GM06990 (cell line): ENCODE measurements at places on chromosomes 7 and 10.

GRCh38 chr7:70072220-70072619 lies 473.9 kb downstream of the AUTS2 start:
- no peak for DNase-seq

GRCh38 chr7:50621206-50621605 lies 56.0 kb upstream of the DDC start:
- DNase-seq = no peak

DNA sequence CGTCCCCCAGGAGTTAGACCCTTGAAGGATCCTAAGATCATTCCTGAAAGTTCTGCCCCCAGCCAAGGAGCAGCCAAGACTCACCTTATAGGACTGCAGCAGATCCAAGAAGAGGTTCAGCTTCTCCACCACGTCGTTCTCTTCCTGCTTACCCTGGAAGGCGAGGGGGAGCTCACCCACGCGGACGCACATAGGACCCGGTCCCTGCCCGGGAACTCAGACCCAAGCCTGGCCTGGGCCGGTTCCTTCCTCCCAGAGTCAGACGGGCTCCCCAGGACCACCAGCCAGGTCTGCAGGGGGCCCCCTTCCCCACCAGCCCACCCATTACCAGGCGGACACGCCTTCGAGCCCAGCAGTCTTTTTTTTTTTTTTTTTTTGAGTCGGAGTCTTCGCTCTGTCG lies 15.6 kb downstream of the NUDT1 start:
- no peak for DNase-seq

DNA sequence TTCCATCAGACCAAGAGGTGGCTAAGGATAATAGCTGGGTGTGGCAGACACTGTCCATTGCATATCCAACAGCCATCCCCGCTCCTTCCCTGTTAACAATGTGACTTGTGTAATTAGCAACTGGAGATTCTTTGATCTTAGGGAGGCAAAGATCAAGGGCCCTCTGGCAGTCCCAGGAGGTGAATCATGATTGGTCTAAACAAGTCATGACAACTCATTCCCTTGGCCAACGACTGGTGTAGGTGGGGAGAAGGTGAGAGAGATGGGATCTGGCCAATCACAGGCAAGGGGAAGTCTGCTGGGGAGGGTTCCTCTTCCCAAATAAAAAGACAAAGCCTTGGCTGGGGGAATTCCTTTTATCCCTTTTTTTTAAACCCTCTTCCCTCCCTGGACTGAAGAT lies 46.2 kb upstream of the COMTD1 start:
- no peak for DNase-seq

DNA sequence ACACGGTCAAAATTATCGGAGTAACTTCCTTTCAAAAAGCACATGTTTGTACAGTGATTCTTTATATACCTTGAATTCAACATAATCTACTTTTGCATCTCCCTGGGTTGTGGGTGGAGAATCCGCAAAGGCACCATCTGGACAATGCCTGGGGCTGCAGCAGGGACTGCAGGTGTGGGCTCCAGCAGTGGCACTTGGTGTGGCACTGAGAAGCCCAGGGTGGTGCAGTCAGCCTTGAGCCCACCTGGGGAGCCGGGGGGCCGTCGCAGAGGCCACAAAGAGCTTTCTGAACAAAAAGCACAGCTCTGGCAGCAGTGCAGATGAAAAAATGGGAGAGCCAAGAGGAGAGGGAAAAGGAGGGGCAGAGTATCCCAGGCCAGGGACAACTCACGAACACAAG lies 22.2 kb downstream of the PARD3 start:
- DNase-seq = no peak

DNA sequence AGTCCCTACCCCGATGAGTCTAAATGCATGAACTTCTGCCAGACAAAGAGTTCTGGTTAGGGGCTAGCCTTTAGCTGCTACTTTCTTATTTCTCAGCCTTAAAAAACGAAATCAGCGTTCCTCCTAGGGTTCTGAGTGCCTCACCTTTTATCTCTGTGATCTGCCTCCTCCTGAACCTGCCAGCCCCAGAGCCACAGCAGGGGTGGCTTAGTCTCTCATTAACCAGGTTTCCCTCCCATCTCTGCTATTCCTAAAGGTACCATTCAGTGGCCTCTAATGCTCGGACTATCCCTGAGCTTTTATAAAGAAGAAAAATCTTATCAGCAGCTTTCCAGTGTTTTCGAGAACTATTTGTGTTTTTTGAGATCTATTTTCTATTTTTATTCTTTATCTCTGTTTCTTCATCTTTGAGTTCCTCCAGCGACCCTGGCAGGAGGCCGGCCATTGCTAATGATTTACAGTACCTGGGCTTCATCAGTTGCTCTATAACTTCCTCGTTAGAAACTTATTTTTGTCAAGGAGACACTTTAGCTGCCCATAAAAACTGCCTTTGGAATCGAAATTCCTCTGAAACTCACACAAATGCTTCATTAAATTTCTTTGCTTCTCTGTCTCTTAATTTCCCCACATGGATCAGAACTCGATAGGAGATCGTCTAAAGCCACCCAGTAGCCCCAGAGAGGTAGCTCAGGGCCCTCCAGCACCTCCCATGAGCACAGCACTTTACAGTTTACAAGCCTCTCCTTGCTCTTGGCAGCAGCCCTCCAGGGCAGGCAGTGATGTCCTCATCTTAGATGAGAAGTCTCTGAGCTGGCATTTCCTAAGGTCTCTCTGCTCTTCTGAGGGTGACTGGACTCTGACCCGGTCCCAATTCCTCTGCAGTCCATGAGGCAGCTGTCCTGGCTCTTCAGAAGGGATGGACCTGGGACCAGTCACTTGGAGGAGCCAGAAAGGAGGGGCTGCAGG lies 149.1 kb downstream of the EBF3 start:
- no peak for DNase-seq

- peak; percentile 68 for DNase-seq
These were observed 220.5 kb downstream of the CDK14 start for GRCh38 chr7:90816511-90817142.

- no peak for DNase-seq
These were observed 4.7 kb downstream of the PPP1R9A start for GRCh38 chr7:94912085-94912484.

GRCh38 chr10:103429647-103430046 lies 22.5 kb downstream of the CALHM2 start:
- DNase-seq = no peak

DNA sequence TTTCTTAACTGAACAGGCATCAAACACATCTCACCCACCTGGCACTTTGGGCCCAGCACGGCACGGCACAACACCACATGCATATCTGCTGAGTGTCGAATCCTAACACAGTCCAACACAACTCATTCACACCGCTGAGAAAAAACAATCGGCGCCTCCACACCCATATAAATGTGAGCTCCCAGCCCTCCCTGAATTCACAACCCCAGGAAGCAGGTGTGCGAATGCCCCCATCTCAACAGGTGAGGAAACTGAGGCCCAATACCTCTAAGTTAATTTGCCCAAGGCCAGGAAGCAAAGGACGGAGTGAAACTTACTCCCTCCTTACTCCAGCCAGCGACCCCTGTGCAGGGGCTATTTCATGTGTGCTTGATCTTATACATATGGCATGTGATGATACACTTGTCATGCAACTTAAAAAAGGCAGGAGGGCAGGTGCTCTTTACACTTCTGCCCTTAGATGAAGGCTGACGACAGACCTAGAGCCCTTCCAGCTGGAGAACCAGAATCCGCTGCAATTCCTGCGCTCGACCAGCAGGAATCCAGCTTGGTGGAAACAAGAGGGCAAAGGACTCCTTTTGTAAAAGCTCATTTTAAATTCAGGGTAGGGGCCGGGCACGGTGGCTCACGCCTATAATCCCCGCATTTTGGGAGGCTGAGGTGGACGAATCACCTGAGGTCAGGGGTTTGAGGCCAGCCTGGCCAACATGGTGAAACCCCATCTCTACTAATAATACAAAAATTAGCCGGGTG lies 116.0 kb downstream of the LARP4B start:
- no peak for DNase-seq

DNA sequence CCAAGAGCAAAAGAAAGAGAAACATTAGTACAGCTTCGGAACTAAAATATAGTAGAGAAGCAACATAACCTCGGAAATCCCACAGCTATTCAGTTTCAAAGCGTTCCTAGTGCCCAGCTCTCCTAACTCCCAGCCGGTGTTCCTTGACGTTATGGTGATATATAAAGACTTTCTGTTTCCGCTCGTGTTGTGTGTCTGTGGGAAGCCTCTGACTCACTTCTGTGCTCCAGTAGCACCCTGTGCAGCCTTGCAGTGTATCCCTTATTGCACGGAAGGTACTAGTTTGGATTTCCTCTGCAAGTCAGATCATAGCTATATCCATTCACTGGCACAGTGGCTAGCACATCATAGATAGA lies 535 bp downstream of the ASAH2B start:
- no peak for DNase-seq

DNA sequence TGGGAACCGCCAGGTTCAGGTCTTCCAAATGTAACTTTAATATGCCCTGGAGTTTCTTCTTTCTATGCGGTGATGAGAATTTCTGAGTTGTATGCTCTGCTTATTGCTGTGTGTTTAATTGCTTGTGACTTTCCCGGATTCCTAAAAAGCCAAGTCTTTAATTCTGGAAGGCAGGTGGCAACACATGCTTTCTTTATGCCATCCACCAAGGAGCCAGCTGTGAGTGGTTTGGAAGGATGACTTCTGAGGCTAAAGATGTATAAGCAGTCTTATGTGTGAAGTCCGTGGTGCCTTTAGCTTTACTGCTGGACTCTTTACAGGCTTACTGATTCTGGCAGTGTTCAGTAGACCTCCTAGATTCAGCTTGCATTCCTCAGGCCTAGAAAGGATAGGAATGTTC lies 3.1 kb downstream of the SDK1 start:
- DNase-seq = no peak

- DNase-seq = no peak
These were observed 17.3 kb downstream of the NRAP start for GRCh38 chr10:113646336-113647201.

GRCh38 chr7:151434549-151434948 lies 5.4 kb downstream of the CRYGN start:
- no peak for DNase-seq

- DNase-seq = no peak
These were observed 194.3 kb downstream of the ZMYND11 start for GRCh38 chr10:329361-330099.

DNA sequence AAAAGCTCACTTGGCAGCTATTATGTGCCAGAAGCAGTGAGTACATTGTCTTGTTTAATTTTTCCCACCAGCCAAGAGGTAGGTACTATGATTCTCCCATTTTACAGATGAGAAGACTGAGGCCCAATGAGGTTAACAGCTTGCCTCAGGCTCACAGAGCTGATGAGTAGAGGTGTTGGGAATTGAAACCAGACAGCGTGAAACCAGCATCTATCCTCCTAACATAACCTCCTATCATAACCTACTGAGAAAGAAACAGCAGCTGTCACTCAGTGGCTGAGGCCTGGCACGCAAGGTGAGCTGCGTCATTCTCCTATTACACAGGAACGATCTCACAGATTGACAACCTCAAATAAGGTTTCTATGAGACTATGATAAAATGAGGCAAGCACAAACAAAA lies 6.2 kb downstream of the PYROXD2 start:
- no peak for DNase-seq

- no peak for DNase-seq
These were observed 236.4 kb upstream of the TMEM72 start for GRCh38 chr10:44674536-44675386.

- DNase-seq = no peak
These were observed 35.7 kb downstream of the LHPP start for GRCh38 chr10:124497196-124497881.

DNA sequence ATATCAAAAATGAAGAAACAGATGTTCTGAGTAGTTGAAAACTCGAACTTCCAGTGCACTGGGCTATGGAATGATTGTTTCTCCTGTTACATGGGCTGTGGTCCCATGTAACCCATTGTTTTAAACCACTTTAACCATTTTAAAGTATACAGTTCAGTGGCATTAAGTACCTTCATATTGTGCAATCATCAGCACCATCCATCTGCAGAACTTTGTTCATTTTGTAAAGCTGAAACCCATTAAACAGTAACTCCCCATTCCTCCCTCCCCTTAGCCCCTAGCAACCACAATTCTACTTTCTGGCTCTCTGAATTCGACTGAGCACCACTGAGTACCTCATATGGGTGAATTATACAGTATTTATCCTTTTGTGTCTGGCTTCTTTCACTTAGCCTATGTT lies 217.4 kb downstream of the LRMDA start:
- DNase-seq = no peak

GRCh38 chr10:89085153-89085552 lies 94.6 kb downstream of the FAS start:
- no peak for DNase-seq

- DNase-seq = peak; percentile 44
These were observed 99.4 kb downstream of the CTBP2 start for GRCh38 chr10:125060826-125061556.

DNA sequence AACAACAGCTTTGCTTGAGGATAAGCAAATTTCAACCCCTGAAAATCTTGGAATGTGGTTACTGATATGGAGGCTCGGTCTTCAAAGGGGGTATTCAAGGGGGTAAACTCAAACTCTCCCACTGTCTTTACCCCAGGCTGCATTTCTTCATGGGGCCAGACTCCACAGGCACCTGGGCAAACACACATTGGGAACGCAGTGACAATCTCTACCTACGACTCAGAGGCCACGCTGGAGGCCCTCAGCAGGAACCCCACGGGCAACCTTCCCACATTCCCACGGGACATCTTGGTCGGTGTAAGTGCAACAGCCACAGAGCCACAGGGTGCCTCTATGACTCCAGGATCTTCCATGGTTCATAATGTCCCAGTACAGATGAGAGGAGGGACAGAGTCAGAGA lies 2.2 kb upstream of the INSIG1 start:
- no peak for DNase-seq

DNA sequence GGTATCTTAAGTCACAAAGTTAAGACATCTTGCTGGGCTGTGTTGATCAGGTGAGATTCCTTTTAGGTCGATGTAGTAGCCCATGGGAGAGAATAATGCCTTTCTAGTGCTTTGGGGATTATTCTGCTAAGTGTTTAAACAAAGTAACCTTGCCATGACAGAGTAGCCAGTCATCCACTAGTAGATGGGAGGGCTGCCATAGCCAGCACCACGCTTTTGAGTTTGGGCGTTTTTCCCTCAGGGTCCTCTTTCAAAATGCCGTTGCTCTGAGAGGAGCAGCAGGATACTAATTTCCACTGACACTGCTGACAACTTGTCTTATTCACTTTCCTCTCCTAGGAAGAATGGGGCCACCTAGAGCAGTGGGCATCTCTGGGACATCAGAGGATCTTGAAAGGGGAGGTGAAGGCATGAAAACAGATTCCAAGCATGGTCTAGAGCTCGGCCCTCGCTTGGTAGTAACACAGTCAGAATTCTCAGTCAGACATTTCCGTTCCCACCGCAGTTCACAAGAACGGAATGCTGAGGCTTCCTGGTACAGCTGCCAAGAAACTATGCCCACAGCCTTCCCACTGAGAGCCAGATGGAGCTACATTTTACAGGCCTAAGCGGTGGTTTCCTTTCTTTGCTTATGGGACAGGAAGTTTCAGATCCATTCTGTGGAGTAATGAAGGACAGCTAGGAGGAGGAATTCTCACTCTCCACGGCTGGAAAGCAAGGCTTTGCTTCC lies 15.3 kb upstream of the RSU1 start:
- no peak for DNase-seq

DNA sequence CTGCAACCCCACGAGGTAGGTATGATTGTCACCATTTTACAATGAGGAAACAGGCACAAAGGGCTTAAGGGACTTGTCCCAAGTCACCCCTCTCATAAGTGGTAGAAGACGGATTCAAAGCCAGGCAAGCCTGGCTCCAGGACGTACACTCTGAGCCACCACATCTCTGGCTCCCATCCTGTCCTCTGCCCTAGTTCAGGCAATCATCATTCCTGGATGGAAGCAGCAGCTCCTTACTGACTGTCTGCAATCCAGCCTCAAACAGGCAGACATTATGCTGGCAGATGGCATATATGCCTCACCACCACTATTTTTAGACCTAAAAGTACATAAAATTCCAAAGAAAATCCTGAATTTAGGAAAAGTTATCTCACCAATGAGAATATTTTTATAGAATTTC lies 100.7 kb downstream of the USP6NL start:
- DNase-seq = no peak
